ENCODE measurements at places on chromosomes 12 and 14. TPM values are rescaled to one million over a fixed set of nuclear protein-coding genes. Genes with fewer than 3 reads are reported as not detected.

The KLRK1 gene
- 0.59 TPM for total RNA-seq

The HPD gene
- 1.3 TPM for total RNA-seq

GRCh38 chr12:27709932-27710591, 570 bp upstream of the MRPS35 start:
- DNase-seq = no peak

DNA sequence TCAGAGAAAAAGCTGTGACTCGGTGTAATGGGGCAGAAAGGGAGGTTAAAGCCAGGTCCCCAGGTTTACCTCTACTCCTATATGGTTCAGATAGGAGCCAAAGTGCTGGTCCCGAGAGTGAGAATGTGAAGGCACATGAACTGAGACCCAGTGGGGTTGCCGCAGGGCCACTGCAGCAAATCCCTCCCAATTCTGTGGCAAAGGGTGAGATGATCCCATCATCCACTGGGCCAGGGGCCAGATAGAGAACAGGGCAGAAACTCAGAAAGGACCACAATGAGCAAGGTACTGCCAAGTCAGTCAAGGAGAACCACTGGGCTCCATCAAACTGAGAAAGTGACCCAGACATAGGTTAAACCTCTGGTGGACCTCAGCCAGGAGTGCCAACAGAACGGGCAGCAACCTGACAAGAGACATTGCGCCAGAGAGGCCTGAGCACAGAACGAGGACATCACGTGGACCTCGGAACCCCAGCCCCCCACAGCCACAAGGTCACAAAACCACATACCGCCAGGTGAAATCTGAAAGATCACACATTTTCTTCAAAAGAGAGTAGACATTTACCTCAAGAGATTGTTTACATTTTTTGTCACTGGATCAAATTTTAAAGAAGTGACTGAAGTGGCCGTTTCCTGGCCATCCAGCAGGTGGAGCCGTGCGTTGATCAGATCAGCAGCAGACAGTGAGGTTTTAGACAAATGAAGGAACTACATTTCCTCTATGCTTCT, 20.5 kb upstream of the ITPR2 start:
- no peak for DNase-seq

DNA sequence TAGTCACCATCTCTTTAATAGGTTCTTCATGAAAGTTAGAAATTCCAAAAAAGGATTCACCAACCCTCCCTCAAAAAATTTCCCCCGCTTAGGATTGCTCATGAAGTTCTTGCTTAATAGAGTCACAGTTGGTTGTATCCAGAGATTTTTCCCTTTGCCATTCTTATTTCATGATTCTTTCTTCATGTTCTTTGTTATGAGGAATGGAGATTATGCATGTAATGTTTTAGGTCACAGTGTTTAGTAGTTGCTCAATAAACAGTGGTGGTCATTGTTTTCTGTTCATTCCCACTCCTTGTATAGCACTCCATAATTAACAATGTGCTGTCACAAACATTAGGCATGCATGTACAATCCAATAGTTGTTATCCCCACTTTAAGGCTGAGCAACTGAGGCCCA, 51.2 kb upstream of the RTRAF start:
- no peak for DNase-seq

DNA sequence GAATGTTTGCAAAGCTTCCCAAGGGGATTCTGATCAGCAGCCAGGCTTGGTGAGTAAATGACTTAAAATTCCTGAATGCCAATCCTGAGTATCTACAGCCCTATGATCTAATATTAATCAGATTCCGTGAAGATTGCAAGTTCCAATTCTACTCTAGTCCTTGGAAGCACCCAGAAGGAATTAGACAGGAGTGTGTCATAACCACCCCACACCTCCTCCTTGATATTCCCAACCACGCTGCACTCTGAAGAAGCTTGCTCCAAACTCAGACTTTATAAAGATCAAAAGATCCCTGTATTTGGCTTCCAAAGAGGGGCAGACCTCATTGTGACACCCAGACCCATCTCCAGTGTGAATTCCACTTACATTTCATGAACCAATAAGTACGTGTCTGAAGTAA, 306.0 kb downstream of the BCL11B start:
- no peak for DNase-seq
